ENCODE measurements at places on chromosomes 7 and 10.

DNA sequence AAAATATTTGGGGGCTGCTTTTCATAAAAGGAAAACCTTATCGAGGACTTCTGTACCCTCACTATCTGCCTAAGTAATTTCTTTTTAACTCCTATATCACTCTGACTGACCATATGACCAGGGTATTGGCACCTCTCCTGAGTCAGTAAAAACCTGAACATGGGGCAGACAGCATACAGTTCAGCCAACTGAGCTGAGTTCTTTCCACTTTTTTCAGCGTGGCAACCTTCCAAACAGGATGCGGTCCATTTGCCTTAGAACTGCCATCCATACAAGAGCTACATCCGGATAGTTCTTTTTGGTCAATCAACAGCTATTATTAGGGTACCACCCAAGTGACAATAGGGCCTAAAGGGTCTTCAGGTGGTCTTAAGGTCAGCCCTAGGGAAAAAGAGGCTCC is 122.6 kb downstream of the MARCHF5 start:
- no peak for DNase-seq

- no peak for DNase-seq
Measured at GRCh38 chr7:27151341-27151930, 947 bp downstream of the HOXA3 start.

GRCh38 chr7:46675456-46675855 is 754.4 kb upstream of the IGFBP3 start:
- DNase-seq: no peak

DNA sequence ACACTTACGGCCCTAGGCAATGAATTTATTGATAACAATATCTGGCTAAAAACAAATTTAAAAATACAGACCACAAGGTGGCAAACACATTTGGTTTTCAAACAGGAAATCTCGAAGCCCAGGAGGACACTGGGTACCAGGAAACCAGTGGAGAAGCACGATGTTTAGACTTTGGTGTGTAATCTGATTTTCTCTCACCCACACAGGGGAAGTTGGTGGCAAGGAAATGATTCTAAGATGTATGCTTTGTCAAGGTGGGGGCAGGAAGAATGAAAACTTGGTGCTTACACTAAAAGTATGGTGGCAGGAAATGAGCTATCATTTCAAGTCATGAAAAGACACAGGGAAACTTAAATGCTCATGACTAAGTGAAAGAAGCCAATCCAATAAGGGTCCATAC is 113.2 kb upstream of the ANKRD1 start:
- no peak for DNase-seq

DNA sequence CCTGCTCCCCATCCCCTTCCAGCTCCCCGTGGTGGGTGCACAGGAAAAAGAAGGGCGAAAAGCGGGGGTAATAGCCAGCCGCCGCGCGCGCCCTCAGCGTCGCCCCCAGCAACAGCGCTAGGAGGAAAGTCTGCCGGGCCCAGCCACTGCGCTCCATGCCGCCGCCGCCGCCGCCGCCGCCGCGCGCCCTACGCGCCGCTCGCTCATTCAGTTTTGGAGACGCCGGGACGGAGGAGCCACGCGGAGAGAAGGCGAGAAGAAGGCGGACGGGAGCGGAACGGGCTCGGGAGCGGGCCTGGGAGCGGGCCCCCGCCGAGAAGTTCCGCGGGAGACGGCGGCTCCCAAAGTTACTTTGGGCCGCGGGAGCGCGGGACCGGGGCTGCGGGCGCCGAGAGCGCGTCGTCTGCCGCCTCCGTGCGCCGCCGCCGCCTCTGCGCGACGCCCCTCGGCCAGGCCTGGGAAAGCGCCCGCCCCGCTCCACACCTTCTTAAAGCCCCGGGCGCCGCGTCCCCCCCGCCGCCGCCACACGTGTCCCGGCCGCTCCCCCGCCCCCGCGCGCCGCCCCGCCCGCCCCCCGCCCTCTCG is at the start of gene RELN:
Gene RELN (minus strand): TSS at position 459 of the 585 bp plus-strand sequence. CDS start 302 bp downstream, at position 157.
- DNase-seq: no peak

DNA sequence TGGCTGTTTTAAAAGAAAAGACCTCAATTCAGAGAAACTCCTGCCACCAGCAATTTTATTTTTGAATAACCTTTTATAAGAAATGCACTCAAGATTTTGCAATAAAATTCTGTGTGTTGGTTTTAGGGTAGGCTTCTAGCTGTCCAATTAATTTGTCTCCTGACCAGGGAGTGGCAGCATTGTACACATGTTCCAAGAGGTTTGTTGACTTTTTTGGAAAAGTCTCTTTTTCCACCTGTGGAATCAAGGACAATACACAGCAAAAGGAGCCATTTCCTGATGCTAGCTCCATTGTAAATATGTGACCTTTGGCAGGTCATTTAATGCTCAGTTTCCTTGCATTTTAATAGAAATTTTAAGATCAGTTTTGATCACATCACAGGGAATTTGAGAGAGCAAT is 1.8 kb downstream of the GIMAP5 start:
- no peak for DNase-seq

DNA sequence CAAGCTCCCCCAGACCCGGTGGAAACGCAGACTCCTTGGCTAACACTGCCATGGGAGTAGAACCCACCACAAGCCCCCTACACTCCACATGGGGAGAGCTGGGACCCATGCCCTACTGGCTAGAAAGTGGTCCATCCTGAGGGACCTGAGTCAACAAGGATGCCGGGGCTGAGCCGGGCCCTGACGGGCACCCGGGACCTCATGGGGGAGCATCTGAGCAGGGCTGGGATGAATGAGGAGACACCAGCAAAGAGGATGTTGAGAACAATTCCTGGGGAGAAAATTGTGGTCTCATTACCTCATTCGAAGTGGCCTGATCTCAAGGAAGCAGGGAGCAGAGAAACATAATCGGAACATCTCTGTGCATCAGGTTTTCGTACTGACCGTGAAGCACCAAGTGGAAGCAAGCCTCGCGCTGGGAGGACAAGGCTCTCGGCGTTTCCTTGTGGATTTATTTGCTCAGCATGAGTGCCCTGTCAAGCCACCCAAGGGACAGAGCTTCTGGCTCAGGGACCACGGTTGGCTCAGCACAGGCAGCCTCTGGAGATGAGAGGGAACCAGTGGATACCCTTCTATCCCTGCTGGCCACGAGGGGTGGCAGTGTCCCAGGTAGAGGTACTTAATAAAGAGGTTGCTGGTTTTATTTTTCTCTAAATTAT is 132.2 kb upstream of the FAM20C start:
- DNase-seq: no peak

DNA sequence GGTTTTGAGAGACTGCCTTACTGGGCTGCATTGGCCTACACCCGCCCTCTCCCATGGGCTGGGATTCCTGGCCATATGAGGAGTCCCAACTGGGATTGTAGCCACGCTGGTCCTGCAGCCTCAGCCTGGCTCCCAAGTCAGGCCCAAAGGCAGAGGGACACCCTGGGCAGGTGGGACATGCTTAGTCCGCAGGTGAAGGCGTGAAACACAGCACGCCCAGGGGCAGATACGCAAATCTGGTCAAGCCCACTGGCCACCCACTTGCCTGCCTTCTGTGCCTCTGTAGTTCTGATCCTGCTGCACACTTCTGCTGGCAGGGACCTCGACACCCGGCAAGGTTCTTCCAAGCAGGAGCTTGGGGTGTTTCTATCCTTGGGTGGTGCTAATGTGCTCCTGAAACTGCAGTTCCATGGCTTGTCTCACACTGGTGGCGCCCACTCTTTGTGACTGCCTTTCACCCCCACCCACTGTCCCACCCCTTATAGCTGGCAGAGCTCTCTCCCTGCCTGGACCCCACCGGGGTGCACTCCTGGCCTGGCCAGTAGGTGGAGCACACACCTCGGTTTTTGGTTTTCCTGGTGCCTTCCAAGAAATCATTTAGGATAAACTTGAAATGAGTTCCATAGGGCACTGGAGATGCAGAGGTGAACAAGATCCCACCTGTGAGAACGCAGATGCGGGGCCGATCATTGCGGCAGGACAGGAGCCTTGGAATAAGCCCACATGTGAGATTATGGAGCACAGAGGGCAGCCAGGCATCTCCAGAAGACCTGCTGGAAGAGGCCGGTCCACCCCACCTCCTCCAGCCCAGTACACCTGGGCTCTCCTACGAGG is 47.9 kb downstream of the MKI67 start:
- no peak for DNase-seq

DNA sequence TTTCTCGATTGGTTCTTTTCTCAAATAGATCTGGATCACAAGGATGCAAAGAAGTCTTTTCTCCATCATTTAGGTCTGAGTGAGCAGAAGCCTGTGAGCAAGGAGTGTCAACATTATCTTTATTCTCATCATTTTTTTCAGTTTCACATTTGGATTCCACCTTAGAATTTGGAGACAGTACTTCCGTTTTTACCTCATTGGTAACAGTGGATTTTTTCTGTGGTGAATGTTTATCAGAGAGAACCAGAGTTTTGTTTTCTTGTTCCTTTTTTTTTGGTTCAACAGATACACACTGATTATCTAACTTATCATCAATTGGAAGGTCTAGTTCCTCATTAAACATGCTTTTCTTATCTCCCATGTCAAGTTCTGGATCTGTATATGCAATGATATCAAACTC is 151.3 kb downstream of the GALNT11 start:
- no peak for DNase-seq

DNA sequence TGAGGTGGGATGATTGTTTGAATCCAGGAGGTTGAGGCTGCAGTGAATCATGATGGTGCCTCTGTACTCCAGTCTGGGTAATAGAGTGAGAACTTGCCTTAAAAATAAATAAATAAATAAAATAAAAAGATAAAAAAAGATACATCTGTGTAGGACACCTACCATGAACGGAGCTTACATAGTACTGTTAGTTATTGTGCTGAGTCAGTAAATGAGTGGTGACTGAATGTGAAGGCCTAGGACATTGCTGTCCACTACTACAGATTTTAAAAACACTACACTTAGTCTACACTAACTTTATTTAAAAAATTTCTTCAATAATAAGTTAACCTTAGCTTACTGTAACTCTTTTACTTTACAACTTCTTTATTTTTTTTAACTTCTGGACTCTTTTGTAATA is 106.7 kb upstream of the ETV1 start:
- DNase-seq: no peak

GRCh38 chr7:92633211-92633906 is 43.2 kb upstream of the FAM133B start:
- no peak for DNase-seq
